ENCODE measurements at places on chromosomes 6 and 20.

- DNase-seq = no peak
These were observed 224.3 kb downstream of the MAFB start for GRCh38 chr20:40464731-40465208.

- DNase-seq = no peak
These were observed 31.2 kb downstream of the TGM2 start for GRCh38 chr20:38133680-38134426.

GRCh38 chr6:52617087-52617486 is 40.2 kb upstream of the TRAM2 start:
- no peak for DNase-seq

DNA sequence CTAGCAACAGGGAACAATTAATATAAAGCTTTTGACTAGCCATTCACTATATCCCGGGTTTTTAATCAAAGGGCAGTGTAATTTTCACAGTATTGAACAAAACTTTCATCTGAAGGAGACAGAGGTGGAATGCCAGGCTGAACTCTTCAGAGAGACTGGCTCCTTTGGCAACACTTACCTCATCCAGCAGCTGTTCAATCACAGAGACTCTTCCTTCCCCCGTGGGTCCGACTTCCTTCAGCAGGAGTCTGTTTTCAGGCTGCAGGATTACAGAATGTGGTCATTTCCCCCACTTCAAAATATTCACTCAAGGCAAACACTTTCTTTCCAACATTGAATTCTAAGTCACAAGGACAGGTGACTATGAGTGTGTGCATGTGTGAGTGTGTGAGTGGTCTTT is 76.6 kb downstream of the DZANK1 start:
- DNase-seq = no peak

DNA sequence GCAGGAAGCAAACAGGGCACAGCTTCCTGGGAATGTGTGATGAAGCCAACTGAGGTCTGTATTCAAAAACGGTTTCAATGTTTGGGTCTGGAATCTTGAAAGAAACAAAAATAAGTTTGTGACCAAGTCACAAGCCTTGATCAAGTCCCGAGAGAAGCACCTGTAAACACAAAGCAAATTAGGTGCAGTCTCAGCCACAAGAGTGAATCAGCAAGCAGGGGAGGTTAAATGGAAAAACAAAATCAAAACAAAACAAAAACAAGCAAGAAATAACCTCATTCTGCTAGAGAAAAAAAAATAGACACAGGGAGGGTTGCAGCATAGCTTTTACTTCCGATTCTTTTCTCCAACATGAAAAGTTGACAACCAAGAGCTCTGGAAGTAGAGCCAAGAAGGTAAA is 201.7 kb downstream of the CLIC5 start:
- no peak for DNase-seq

DNA sequence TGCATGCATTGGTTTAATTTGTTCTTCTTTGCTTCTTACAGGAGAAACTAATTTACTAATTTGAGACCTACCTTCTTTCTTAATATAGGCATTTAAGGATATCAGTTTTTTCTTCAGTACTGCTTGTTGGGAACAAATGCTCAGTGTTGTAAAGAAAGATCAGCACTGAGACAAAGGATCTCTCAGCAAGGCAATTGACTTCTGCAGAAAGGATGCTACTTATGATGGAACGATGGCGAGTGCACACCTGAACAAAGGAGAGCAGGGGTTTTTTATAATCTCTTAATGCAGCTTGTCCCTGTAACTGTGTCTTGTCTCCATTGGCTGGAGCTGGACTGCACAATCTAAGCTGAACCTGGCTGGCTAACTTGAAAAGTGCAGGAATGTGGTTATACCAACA is 64.2 kb downstream of the RPP21 start:
- no peak for DNase-seq
